GM20000 (cell line): ENCODE measurements at places on chromosomes 2 and 18.
A peak's percentile ranks its signal among the peaks of the same experiment; 100 is the strongest.

DNA sequence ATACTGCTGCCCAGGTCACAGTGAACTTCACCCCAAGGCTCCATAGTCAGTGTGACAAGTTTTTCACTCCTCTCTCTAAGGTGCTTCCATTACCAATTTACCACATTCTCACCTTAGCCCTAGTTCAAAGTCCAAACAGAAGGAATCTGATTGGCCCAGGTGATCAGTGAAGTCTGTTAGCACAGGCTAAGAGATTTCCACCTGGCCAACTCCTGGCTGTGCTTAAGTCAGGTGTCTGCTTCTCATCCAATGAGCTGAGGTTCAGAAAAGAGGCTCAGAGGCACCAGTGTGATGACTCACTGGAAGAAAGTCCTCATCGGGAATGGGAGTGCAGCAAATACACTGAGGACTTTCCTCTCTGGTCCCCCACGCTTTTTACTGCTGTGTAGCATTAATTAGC lies 164.4 kb upstream of the MGAT5 start:
- DNase-seq, result no peak

- DNase-seq, result no peak
Observed at GRCh38 chr2:79984476-79984875, 320.1 kb downstream of the LRRTM1 start.

- DNase-seq, result no peak
Observed at GRCh38 chr2:237407700-237408099, 6.3 kb downstream of the COL6A3 start.

GRCh38 chr2:13662055-13662454 lies 945.3 kb downstream of the TRIB2 start:
- DNase-seq, result no peak

DNA sequence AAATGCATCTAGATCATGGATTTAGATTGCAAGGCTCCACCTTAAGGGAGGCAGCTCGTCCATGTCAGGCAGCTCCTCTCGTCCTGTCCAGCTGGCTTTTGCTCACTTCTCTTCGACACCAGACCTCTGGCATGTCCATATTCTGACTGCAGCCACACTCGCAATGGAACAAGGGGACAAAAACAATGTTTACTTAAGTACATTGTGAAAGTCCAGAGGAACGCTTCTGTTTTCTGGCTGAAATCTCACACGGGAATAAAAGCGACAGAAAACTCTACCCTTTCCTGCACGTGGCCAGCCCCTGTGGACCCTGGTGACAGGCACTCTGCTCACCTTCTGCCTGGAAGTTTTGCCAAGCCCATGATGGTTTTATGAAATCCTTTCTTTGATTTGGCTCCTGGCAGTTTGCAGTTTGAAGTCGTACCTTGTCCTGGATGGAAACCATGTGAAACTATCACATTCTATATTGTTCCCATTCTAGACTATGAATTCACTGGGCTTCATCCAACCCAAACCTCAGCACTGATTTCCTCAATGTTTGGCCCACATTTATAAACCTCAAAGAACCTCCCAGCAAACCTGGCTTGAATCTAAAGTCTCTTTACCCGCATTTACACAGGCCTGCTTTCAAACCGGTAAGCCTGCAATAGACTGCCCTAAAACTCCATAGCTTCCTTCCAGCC lies 134.3 kb upstream of the PIEZO2 start:
- DNase-seq, result no peak

GRCh38 chr2:69966496-69966895 lies 5.1 kb upstream of the ASPRV1 start:
- no peak for DNase-seq

GRCh38 chr2:30701782-30702181 lies 105.5 kb downstream of the CAPN13 start:
- DNase-seq, result no peak

DNA sequence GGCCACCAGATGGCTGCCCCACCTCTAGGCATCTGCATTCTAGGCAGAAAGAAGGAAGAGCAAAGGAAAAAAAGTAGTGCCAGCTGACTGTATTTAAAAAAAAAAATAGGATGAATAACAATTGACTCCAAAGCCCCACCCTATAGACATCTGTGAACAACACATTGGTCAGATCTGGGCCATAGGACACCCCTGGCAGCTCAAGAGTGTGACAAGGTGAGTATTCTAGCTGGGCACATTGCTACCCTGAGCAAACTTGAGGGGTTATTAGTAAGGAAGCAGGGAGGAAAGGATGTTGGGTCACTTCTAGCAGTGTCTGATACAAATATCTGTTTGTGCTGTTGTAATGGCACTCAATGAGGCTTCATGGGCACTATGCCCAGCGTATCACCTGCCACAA lies 58.6 kb upstream of the NPAS2 start:
- no peak for DNase-seq

- DNase-seq, result peak; percentile 56
Observed at GRCh38 chr2:26245810-26246209, 1.1 kb downstream of the HADHB start.

DNA sequence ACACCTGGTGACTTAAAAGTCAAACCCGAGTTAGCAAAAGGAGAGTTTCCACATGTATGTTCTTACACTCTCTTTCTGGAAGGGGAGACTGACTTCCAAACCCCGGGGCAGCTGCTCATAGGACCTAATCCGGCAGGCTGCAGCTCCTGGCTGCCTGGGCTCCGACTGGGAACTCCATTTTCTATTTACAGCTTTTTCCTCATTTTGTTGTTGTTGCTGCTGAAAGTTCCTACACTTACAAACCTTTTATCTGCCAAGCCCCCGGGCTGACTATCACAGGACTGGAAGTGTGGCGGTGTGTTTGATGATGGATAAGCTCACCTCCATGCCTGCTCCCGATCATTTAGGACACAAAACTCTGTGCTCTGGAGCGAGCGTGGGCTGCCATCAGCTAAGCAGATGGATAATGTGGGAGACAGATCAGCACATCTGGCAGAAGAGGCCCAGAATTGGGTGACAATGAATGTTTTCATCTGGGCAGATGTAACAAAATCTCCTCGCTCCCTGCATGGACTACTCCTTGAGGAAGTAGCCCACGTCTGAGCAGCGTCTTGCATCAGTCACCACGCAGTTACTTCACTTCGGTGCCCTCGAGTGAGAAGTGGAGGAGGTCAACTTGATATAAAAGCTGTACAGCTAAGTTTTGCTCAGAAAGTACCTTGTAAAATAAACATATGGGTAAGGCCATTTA lies 114.4 kb upstream of the COPS8 start:
- no peak for DNase-seq

DNA sequence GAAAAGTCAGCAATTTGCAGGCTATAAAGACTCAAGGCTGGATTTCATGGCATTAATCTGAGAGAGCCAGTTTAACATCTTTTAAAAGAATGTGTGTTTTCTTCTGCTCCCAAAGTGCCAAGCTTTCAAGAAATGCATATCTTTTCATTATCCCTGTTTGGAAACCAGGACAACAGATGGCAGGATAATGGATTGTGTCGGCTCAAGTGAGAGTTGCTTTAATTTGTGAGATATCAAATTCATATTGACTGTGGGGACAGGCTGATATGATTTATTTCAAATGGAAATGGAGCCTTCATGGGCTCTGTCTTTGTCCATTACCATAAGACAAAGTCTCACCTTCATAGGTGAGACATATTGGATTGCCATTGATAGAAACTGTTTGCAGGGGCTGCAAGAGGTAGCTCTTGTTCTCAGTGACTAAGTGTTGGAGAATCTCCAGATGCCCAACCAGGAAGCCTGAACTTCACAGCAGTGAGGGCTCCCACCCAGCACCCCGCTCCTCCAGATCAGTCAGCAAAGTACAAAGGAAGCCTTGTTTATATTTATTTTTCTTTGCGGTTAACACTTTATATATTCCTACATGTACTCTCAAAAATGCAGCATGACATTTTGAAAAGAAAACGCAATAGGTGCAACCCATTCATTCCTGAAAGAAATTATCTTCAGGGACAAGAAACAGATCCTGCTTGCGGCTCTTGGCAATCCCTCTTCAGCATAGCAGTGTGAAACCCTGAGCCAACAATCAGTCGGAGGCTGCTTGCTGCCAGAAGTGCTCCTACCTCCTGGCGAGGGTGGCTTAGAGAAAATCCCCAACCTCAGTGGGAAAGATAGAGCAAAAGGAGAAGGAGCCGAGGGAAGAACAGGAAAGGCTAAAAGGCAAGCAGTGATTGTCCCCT lies 65.8 kb upstream of the ATL2 start:
- no peak for DNase-seq

DNA sequence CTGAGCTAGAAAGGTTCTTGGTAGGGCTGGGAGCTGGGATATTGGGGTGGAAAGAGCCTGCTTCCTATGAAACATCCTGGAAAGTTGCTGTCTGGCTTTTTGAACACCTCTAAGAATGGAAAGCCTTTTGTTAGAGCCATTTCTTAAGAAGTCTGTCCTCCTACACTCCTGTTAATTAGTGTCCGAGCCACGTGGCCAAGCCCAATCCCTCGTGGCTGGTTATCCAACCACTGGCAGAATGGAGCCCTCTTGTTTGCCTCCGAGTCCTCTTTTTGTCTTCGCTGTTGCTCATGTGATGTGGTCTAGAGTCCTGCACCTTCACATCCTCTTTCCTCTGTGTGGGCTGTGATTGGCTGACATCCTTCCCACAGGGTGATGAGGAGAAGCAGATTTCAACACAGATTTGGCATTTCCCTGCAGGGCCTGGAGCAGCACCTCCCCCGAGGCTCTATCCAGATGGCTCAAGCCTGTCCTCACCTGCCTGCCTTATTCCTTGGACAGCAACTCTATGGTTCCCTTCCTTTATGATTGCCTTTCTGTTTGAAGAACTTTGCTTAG lies 8.2 kb upstream of the TOGARAM2 start:
- DNase-seq, result no peak

DNA sequence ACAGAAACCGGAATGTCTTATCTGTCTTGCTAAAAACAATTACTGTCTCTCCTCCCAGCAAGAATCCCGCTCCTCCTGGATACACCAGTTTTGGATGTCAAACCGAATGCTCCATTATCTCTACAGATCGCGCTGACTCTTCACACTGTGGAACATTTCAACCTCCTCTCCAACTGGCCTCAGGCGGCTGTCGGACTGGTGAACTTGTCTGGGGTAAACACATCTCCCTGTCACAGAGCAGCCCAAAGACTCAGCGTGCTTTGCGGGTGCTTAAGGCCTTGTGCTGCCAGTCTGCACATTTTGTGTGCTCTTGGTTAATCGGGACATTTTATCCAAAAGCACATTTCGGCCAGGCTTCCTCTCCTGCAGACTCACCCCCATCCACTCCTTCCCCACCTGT lies 173.1 kb downstream of the ICOS start:
- no peak for DNase-seq

DNA sequence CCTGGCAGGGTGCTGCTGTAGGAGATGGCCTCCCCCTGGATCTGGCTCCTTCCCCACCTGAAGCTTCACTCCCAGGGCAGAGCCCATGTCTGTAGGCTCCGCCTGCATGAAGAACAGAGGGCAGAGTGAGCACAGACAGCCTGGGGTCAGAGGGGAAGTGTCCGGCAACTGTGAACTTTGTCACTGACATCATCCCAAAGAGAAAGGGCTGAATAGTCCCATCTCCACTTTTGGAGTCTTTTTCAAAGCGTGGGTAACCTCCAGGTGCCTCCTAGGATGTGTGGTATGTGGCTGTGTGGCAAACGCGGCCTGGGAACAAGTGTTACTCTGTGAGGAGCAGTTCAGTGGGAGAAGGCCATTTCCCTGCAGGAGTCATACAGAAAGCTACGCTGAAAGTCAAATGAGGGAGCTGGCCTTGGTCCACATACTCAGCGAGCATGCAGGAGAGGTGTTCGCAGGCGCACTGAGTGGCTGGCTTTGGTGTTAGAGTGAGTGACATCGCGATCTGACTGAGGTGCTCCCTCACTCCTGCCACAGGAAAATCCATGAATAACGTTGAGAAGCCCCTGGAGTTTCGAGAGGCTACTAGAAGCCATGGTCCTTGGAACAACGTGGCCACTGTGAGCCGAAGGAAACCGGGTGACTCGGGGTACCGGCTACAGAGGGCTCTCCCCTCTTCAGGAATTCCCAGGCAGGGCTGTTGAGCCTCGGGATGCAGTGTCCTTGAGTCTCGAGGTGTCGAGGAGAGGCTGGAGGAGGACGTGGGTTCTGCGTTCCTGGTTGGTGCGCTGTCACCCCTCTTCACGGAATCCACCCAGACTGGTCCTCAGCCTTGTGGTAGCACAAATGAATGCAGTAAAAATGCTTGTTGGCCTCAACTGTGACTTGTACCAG lies 54.7 kb downstream of the CABLES1 start:
- DNase-seq, result no peak

- DNase-seq, result no peak
Observed at GRCh38 chr2:3356799-3357198, 20.8 kb downstream of the EIPR1 start.

DNA sequence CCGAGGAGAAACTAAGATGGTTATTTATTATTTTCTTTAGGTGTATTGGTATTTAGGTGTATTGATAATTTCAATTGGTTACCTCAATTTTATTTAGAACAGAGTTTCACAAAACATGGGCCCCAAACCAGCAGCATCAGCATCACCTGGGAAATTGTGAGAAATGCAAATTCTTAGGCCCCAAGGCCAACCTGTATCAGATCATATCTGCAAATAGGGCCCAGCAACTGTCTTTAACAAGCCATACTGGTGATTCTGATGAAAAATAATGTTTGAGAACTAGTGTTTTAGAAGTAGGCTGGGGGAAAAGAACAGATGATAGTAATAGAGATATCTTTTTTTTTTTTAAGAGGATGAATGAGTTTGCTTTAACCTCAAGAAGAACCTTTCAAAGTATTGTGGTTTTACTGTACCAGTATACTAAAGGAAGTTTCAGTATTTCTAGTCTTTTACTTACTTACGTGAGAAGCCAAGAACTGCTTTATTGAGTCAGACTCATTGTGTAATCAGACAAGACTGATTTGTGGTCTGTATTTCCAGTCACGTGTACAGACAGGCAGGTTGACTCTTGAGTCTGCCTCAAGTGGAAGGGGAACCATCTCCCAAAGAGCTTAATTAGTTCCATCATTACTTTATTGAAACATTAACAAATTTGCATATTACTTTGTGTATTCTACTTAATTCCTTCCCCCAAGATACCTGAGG lies 60.4 kb upstream of the GAREM1 start:
- no peak for DNase-seq

DNA sequence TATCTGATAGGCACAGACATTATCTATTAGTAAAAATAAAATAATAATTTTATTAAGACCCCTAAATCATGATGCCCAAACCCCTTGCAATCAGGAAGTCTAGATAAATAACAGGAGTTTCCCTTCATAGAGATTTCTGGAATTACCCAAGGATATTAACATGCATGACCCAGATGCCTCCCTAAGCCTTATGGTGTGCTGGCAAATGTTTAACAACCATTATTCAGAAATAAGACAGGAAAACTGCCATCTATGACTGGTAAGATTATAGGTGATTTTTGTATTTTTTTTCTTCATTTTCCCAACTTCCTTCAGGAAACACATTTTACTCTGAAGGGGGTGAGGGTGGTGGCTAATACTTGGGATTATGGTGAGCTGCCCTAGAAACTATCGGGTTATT lies 2.7 kb upstream of the PPP1CB start:
- no peak for DNase-seq

GRCh38 chr2:10000541-10000940 lies 42.8 kb upstream of the KLF11 start:
- DNase-seq, result no peak
